Astrocyte (in vitro differentiated cells and primary cell): ENCODE measurements at places on chromosomes 4 and X. TPM values are rescaled to one million over a fixed set of nuclear protein-coding genes. Genes with fewer than 3 reads are reported as not detected.

The GLRA3 gene
- total RNA-seq, result not detected in 2 replicates

The ATP8A1 gene
- 2.9 TPM in 2 replicates for total RNA-seq

The NHS gene
- total RNA-seq, result 6.6 and 8.1 TPM in 2 replicates

The PLP1 gene
- 5.2 and 10.2 TPM in 2 replicates for total RNA-seq

DNA sequence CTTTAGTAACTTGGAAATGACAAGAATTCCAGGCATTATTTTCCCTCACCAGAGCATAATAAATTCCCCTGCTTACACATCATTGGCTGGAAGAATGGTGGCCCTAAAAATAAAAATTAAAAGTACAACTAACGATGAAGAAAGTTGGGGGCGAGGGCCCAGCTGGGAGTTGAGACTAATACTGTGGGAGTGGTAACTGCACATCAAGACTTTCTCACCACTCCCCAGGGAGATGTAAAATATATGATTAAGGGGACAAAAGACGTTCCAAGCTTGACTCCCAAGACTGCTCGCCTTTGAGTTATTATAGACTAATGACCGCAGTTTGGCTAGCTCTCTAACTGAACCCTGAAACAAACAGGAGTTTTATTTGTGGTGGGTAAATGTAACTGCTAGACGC lies 30.0 kb downstream of the SMIM31 start:
- H3K27ac ChIP-seq, result no peak overlapping the region
- H3K27me3 ChIP-seq, result no peaks in the 10 kb centered on the region
- no peaks in the 10 kb centered on the region for H3K4me1 ChIP-seq

The MAGEA8 gene
- not detected in 2 replicates for total RNA-seq

- H3K36me3 ChIP-seq, result no peaks in the 10 kb centered on the region
- no peak overlapping the region for H3K27ac ChIP-seq
- no peaks in the 10 kb centered on the region for H3K27me3 ChIP-seq
- no peaks in the 10 kb centered on the region for H3K4me1 ChIP-seq
- no peak overlapping the region for H3K4me3 ChIP-seq
Measured at GRCh38 chr4:75889537-75890199, 12.6 kb downstream of the PPEF2 start.

The CDKL5 gene
- total RNA-seq, result 17.7 and 19.2 TPM in 2 replicates

DNA sequence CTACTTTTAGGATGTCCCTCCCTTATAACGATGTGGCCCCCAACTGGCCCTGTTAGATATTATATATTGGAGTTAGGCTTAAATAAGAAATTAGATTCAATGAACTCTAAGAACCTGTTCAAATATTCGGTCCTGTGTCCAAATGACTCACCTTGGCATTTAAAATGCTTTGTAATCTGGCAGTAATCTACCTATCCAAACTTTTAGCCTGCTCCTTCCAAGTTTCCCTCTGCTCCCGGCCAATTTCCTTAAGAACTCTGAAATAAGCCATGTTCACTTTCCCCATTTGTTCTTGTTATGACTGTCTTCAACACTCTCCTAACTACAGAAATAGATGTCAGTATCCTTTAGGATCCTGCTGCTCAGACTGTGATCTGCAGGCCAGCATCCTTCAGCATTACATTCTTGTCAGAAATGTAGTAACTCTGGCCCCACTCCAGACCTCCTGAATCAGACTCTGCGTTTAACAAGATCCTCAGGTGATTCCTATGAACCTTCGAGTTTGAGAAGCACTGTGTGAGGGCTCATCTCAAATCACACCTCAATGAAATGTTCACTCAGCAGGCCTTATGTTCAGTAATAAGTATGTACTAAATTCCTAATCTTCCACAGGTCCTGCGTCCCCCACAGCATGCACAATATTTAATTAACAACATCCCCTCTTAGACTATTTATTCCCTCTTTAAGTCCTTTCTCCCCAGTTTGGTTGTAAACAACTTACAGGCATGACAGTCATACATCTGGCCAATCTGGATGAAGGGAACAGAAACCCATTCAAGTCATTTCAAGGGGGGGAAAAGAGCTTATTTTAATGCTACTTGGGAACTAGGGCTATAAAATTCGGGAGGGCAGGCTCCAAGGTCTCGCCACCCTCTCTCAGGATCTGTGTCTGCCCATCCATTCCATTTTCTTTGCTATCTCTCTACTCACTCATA lies 3.0 kb downstream of the ATP8A1 start:
- H3K36me3 ChIP-seq, result no peaks in the 10 kb centered on the region
- H3K27me3 ChIP-seq, result no peaks in the 10 kb centered on the region
- no peak overlapping the region for H3K27ac ChIP-seq
- H3K4me3 ChIP-seq, result no peak overlapping the region

DNA sequence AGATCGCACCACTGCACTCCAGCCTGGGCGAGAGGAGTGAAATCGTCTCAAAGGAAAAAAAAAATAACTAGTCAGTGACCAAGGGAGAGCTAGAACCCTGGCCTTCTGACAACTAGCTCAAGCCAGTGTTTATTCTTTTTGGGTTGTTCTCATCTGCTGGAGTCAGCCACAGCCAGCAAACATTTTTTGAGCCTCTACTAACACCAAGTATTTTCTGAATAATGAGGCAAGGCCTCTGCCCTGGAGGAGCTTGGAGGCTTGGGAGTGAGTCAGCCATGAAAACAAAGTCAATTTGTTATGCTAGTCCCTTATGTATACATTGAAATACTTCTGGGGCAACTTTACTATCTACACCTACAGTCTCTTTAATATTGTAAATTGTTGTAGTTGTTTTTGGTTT lies 46.5 kb downstream of the TMA16 start:
- no peaks in the 10 kb centered on the region for H3K27me3 ChIP-seq
- H3K27ac ChIP-seq, result peak overlapping the region; percentile 52
- no peaks in the 10 kb centered on the region for H3K36me3 ChIP-seq
- DNase-seq, result peak; percentile 89

GRCh38 chr4:1208970-1209704 lies 36.8 kb upstream of the SPON2 start:
- peak; percentile 36 for DNase-seq
- no peak overlapping the region for H3K4me3 ChIP-seq
- no peak overlapping the region for H3K27ac ChIP-seq
- H3K27me3 ChIP-seq, result no peaks in the 10 kb centered on the region
- H3K4me1 ChIP-seq, result peaks cover 19% of the 10 kb centered on the region

DNA sequence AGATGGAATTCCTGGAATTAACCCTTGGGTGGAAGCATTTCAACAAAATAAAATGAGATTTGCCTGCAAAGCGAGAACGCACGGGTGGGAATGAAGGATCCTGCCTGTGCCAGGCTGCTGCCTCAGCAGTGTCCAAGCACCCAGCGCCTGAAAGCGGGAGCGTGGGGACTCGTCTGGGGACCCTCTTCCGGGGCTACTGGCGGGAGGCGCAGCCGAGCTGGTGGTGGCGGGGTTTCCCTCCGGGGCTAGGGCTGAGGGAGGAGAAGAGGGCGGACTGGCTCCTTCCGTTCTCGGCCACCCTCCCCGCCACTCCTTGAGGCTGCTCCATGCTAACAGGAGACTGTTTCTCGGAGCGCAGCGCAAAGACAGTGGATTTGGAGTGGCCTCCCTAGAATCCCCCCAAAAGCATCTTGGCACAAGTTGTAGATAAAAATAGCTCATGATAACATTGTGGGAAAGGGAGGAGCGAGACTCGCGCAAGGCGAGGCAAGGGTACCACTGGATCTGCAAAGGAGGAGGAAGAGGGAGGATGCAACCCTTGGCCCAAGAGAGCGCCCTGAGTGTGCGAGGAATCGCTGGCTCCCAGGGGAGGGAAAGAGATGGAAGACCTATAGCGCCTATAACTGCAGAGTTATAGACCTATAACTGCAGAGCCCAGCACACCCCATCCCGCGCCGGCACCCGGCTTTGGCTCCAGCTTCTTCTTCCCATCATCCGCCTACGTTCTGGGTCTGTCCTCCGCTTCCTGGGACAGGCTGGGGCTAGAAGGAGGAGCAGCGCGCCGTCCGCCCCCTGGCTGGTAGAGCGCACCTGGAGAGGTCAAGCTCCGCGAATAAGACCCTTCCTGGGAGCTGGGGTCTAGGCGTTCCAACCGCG lies 1.3 kb downstream of the HS3ST1 start:
- no peak overlapping the region for H3K27ac ChIP-seq
- H3K4me1 ChIP-seq, result peaks cover 19% of the 10 kb centered on the region
- H3K36me3 ChIP-seq, result no peaks in the 10 kb centered on the region
- DNase-seq, result no peak

DNA sequence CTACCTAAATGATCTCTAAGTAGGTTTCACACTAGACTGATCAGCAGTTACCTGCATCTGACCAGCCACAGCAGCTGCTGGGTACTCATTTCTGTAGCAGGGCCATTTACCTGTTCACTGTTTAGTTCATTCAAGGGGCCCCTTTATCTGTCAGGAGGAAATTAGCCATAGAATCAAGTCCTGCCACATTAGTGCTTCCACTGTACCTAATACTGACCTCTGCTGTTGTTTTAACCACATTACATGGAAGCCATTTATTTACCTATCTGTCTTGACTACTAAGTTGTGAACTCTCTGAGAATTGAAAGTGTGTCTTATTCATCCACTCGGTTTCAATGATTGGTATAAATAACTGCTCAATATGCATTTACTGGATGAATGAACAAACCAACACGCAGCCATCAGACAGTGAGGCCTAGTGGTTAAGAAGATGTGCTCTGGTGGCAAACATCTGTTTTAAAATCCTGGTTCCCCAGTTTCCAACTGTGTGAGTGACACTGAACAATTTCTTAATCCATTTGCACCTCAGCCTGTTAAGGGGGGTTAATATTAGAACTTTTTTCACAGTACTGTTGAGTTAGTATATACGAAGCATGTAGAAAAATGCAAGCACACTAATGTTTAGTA lies 30.0 kb upstream of the ANXA5 start:
- H3K4me1 ChIP-seq, result peaks cover 23% of the 10 kb centered on the region
- no peaks in the 10 kb centered on the region for H3K27me3 ChIP-seq
- H3K27ac ChIP-seq, result no peak overlapping the region
- H3K36me3 ChIP-seq, result no peaks in the 10 kb centered on the region
- H3K4me3 ChIP-seq, result no peak overlapping the region
- DNase-seq, result peak; percentile 55

- no peak for DNase-seq
- no peak overlapping the region for H3K4me3 ChIP-seq
- no peaks in the 10 kb centered on the region for H3K4me1 ChIP-seq
- no peak overlapping the region for H3K27ac ChIP-seq
- no peaks in the 10 kb centered on the region for H3K27me3 ChIP-seq
Measured at GRCh38 chrX:78493180-78493579, 165.8 kb upstream of the CYSLTR1 start.

- no peaks in the 10 kb centered on the region for H3K4me1 ChIP-seq
- no peak overlapping the region for H3K27ac ChIP-seq
- H3K36me3 ChIP-seq, result no peaks in the 10 kb centered on the region
- no peak overlapping the region for H3K4me3 ChIP-seq
- peak; percentile 4 for DNase-seq
- H3K27me3 ChIP-seq, result no peaks in the 10 kb centered on the region
Measured at GRCh38 chr4:180512801-180513475, 1730.3 kb upstream of the TENM3 start.

- no peaks in the 10 kb centered on the region for H3K36me3 ChIP-seq
- peaks cover 6% of the 10 kb centered on the region for H3K4me1 ChIP-seq
Measured at GRCh38 chr4:680551-680927, 6.2 kb downstream of the MYL5 start.

The SLITRK4 gene
- 2.7 and 3.7 TPM in 2 replicates for total RNA-seq

GRCh38 chr4:26067035-26067434 lies 153.0 kb downstream of the SMIM20 start:
- DNase-seq, result no peak
- H3K36me3 ChIP-seq, result no peaks in the 10 kb centered on the region
- peaks cover 3% of the 10 kb centered on the region for H3K27me3 ChIP-seq

The SHOX gene
- not detected in 2 replicates for total RNA-seq

The ZNF185 gene
- 7.8 and 16.2 TPM in 2 replicates for total RNA-seq

GRCh38 chr4:40586034-40586433 lies 43.6 kb downstream of the RBM47 start:
- no peaks in the 10 kb centered on the region for H3K27me3 ChIP-seq
- no peak overlapping the region for H3K4me3 ChIP-seq
- DNase-seq, result peak; percentile 47
- H3K27ac ChIP-seq, result no peak overlapping the region

The PAGE1 gene
- total RNA-seq, result not detected in 2 replicates

DNA sequence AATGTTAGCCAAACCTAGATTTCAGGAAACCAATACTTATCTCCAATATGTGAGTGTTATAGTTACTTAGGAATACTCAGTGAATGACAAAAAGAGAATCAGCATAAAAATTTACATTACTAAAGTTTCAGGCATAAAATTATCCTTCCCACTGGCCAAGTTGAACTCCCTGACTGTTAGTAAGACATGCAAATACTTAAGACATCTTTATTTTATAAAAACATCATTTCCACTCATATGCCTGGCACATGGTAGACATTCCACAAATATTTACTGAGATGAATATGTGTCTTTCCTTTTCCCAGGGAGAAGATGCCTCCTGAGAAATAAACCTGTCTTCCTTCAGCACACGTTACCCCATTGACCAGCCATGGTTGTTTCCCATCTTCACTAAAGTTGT lies 7.3 kb downstream of the VEGFD start:
- DNase-seq, result no peak
- H3K36me3 ChIP-seq, result no peaks in the 10 kb centered on the region
- H3K27ac ChIP-seq, result no peak overlapping the region

The PWWP3B gene
- total RNA-seq, result 3.1 and 3.3 TPM in 2 replicates

DNA sequence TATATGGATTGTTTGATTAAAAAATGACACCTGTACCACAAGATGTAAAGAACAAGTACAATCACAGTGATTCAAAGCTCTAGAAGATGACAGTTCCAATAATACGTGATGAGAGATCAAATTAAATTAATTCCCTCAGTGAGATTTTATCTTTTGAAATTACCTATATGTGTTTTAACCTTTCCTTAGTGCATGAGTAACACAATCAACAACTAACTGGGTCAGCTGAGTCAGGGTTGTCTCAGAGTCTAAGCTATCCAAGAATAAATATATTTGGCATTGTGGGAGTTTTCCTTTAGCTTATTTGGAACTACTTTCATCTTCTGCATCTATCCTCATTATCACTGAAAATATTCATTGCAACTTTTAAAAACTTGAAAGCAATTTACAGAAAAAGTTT lies 162.8 kb downstream of the WDFY3 start:
- peak overlapping the region; percentile 63 for H3K27ac ChIP-seq
- no peaks in the 10 kb centered on the region for H3K27me3 ChIP-seq
- peak; percentile 33 for DNase-seq
- H3K36me3 ChIP-seq, result no peaks in the 10 kb centered on the region

The GAGE12G gene
- total RNA-seq, result not detected in 2 replicates

The CD40LG gene
- total RNA-seq, result not detected in 2 replicates

GRCh38 chr4:121582296-121582695 lies 114.5 kb downstream of the ANXA5 start:
- no peak overlapping the region for H3K27ac ChIP-seq
- no peak for DNase-seq
- no peaks in the 10 kb centered on the region for H3K36me3 ChIP-seq
- no peak overlapping the region for H3K4me3 ChIP-seq

DNA sequence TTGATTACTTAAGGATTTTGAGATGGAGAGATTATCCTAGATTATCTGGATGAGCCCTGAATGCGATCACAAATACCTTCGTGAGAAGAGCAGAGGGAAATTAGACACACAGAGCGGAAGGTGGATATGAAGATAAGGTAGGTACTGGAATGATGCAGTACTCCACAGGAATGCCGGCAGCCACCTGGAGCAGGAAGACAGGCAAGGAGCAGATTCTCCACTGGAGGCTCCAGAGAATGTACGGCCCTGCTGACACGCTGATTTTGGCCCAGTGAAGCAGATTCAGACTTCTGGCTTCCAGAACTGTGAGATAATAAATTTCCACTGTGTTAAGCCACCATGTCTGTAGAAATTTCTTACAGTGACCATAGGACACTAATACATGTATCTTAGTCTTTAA lies 79.4 kb upstream of the PITX2 start:
- no peak for DNase-seq
- no peak overlapping the region for H3K4me3 ChIP-seq
- H3K27ac ChIP-seq, result no peak overlapping the region
- no peaks in the 10 kb centered on the region for H3K36me3 ChIP-seq
- no peaks in the 10 kb centered on the region for H3K4me1 ChIP-seq
